DMS 273 treated with DMSO at 0.1 percent for 48 hours (cell line): ENCODE measurements at places on chromosomes 5 and 9.

GRCh38 chr5:34411470-34412346 is 244.4 kb upstream of the RAI14 start:
- DNase-seq = peak; percentile 75

GRCh38 chr9:108396611-108397010 is 459.2 kb downstream of the ACTL7B start:
- DNase-seq = no peak

DNA sequence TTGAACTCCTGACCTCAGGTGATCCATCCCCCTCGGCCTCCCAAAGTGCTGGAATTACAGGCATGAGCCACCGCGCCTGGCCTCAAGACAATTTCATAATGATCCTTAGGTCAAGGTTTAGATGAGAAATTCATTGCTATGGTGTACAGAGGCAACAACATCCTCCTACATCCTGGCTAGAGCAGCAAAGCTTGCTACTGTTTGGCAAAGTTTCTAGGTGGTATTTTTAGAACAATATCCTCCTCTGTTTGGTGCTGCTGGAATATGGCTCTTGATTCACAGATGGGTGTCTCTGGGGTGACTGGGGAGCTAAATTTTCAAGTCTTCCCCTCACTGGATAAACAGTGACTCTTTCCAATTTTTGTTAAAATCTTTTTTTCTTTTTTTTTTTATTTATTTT is 30.6 kb downstream of the CRHBP start:
- DNase-seq = no peak

- DNase-seq = no peak
These were observed 328.2 kb downstream of the BNC2 start for GRCh38 chr9:16542290-16542689.

DNA sequence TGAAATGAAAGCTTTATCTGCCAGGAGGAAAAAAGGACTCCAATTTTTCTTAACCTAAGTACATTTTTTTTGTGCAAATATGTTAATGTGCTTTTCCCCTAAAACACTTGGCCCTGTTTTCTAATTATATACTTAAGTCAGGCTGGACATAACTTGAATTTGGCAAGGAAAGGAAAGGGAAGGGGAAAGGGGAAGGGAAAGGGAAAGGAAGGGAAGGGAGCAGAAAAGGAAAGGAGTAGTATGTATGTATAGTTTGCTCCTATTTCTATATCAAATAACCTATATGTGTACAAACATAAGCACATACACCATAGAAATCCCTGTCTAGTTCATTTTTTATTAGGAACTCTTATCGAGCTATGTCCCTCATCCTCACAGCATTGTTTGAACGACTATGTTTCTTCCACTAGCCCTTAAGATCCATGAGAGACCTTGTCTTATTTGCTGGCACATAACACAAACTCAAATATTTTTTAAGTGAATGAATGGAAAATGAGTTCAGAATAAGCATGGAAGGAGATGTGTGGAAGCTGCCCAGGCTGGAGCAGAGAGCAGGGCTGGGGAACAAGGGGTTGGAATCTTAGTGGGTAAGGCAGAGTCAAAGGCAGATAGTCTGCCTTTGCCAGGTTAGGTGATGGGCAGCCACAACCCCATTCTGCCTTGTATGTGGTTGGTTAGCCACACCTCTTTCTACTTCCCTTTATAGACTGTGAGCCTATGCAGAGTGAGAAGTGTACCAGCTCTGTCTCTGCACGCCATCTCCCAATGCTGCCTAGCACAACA is 70.0 kb downstream of the KLHL3 start:
- no peak for DNase-seq

GRCh38 chr9:115262477-115262876 is 144.5 kb upstream of the TNC start:
- peak; percentile 90 for DNase-seq

GRCh38 chr9:35827486-35827885 is 1.0 kb downstream of the FAM221B start:
- DNase-seq = no peak

GRCh38 chr5:167820101-167820990 is 471.1 kb upstream of the WWC1 start:
- DNase-seq = no peak

- DNase-seq = no peak
These were observed 1.7 kb upstream of the CNTRL start for GRCh38 chr9:121073038-121073437.

- DNase-seq = no peak
These were observed 124.3 kb upstream of the NR3C1 start for GRCh38 chr5:143527808-143528207.

GRCh38 chr9:3968891-3969290 is 331.0 kb downstream of the GLIS3 start:
- no peak for DNase-seq

DNA sequence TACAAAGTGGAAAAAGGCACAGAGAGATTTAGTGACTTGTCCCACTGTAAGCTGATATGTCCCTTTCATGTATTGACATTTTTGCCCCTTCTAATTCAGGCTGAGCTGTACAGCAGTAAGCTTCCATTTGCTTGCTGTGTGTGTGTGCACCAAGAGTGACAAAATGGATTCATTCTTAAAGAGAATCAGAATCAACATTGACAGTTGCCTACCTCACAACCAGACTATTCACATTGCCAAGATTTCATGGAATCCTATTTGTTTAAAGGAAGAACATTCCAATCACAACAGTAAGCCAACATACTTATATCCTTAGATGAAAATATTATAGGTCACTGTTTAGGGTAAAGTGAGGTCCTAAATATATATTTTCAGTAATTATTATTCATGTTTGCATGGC is 102.6 kb downstream of the TMEM232 start:
- no peak for DNase-seq

DNA sequence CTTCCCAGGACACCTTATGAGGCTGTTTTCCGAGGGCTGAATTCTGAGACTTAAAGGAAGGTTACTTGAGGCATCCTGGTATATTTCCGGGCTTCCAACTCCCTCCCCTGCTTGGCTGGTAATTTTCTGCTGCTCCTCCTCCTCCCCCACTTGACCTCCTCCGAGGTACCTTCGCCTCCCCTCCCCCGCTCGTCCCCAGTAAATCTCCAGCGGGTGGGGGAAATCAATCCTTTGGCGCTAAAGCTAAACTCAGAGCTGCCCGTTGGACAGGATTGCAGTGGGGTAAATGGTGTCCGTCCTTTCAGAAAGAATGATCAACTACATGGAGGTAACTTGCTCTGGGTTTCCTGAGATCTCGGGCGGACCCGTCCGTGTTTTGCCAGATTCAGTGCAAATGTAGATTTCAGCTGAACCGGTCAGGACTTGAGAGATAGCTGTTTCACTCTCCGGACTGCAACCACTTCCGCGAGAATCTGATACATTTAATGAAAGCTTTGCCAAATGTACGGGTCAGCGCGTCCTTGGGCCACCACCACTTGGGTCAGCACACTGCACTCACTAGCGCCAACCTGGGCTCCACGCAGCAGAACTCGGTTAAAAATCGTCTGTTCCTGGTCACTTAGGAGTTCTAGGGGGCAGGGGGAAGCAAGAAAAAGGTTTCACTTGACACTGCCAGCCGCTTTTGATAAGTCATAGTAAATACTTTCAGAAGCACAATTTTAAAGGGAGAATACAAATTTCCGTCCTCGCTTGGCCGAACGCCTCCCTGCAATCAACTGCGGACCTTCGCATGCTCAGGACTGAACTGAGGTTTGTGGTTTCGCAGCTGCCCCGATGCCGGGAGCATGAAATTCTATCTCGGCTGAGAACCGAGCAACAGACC is 4.6 kb upstream of the ISL1 start:
- no peak for DNase-seq

GRCh38 chr5:96629774-96630173 is 32.4 kb upstream of the CAST start:
- DNase-seq = no peak

DNA sequence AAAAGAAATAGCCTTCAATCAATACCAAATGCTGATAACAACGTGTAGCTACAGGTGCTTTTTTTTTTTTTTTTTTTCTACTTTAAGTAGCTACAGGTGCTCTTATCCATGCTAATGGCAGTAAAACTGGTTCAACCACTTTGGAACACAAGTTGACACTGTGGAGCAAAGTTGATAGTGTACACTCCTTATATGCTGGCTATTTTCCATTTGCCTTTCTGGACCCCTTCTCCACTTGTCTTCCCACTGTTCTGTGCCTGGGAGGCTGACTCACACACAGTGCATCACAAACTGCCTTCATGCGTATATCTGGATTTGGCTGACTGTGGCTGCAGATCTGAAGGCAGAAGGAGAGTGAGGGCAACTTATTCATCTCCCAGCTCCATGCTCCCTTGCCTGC is 247.9 kb downstream of the MSX2 start:
- DNase-seq = no peak

DNA sequence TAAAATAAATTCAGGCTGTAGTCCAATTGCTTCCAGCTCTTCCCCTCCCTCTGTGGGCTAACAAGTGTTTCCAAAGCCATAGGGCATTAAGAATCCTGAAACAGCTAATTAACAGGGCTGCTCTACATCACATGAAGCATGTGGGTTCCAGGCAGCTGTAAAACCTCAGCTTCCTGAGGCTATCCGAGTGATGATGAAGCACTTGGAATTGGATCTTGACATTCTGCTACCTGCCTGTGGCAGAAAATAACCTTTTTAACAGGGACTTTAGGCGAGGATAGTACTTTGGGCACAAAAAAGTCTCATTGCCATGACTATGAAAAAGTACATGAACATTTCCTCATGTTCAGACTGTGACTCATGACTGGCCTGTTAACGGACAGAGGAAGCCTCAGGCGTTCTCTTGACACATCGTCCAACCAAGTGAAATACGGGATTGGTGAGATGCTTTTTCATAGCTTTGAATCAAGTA is 107.2 kb downstream of the PDE4D start:
- DNase-seq = no peak

GRCh38 chr5:177412603-177413233 is 3.4 kb upstream of the F12 start:
- no peak for DNase-seq

DNA sequence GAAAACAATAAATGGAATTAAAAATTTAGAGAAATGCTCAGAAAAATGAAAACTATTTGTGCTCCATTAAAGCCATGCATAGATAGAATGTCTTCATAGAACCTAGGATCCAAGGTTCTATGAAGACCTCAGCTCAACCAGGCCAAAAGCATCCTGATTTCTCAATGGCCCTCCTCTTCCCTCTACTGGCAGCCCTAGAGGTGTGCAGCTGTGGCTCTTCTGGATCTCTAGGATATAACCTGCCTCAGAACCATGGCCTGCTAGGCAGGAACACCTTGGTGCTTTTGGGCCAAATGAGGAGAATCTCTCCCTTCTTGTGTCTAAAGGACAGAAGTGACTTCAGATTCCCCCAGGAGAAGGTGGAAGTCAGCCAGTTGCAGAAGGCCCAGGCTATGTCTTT is 15.1 kb downstream of the IFNA1 start:
- no peak for DNase-seq

DNA sequence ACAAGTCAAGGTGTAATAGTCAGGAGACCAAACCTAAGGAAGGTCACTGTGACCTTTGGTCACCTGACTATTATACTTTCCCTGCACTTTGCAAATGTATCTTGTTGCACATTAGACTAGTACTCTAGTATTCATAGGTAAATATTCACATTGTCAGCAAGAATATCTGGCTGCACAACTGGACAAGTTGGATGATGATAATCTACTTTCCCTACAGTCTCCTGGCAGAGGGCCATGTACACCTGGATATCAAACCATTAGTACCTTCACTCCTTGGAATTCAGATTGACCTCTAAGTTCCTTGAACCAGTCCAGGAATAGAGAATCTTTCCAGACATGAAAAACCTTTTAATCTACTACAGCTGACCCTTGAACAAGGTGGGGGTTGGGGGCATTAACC is 344.8 kb downstream of the DEPDC1B start:
- DNase-seq = no peak

DNA sequence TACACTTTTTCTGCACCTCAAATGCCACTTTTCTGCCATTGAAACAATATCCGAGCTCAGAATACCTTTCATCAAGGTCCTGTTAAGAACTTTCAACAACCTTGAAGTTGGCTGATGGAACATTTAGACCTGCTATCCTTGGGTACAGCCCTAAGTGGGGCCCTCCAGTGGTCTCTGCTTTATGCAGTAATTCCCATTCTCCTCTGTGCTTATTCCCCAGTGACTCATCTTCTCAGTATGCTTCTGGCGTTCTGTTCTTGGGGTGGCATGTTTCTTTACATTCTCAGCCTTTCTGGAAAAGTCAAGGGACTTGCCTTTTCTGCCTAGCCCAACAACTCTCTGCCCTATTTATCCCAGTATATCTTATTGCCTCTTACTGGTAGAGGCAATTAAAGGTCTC is 7.1 kb downstream of the ANP32B start:
- no peak for DNase-seq

DNA sequence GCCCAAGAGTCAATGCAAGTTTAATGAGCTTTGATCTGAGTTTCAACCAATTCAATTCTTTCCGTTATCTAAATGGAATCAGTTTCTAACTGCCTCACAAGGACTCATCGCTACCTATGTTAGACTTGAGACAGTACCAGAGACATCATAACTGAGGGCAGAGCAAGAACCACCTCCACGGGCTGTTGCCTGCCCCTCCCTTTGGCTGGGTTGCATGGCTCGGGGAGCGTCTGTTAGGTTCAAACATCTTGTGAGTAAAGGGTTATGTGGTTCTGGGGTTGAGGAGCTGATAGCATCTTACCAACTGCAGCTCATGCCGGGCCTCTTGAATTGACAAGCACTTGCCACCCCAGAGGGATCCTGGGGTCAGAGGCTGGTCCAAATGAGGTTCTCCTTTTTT is 457.9 kb downstream of the ENC1 start:
- DNase-seq = no peak

GRCh38 chr5:169296419-169297143 is 4.4 kb downstream of the SLIT3 start:
- DNase-seq = no peak

GRCh38 chr9:32906213-32906612 is 95.2 kb downstream of the APTX start:
- DNase-seq = no peak

DNA sequence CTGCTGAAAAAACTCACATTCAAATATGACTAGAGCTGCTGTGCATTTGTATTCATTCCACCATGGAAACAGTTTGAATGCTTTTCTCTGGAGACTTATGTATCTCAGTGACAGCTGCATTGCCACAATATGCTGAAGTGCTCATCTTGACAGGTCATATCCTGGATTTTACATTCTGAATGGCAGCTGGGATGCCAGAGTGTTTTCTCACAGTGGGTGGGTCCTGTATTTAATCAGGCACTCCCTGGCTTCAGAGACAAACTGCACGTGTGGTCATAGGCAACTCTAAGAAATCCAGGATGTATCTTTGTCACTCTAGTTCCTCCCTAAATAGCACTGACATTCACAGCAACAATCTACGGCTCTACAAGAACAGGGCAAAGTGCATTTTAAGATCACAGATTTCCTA is 75.6 kb downstream of the ST8SIA4 start:
- no peak for DNase-seq

GRCh38 chr9:124239249-124240073 is 18.3 kb upstream of the NEK6 start:
- DNase-seq = no peak

- DNase-seq = no peak
These were observed 203.7 kb downstream of the ADAMTS12 start for GRCh38 chr5:33688066-33688465.

DNA sequence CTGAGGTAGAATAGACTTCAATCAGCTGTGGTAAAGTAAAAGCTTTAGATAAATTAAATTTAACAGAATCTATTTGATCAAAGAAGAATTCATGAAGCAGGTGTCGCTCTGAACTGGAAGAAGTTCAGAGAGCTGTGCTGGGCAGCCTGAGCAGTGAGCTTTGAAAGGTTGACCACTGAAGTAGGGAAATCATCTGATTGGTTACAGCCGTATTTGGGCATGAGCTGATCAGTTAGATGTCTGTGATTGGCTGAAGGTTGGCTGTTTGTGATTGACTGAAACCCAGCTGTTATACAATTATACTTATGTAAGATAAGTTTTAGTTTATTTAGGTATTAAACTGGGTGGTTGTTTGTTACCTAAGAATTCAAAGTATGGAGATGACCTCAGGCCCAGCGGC is 1174.6 kb downstream of the CDH9 start:
- no peak for DNase-seq
